Heart left ventricle (tissue), 16 donors: ENCODE measurements at places on chromosomes 4 and X.

DNA sequence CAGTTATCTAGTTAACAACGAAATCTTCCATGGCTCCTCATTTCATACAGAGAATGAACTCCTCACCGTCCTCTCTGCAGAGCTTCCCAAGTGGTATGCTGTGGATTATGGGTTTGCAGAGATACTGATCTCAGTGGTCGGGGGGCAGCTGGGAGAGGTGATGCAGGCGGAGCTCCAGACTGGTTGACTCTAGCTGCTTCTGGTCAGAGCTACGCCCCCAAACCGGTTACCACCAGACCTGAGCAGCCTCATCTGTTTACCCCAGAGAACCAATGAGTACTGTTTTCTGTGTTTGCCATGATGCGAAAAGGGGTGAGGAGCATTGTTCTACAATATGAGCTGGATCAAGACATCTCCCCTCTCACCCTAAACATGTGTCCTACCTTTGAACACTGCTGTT lies 135.7 kb upstream of the PLAC1 start:
- no peak for DNase-seq

DNA sequence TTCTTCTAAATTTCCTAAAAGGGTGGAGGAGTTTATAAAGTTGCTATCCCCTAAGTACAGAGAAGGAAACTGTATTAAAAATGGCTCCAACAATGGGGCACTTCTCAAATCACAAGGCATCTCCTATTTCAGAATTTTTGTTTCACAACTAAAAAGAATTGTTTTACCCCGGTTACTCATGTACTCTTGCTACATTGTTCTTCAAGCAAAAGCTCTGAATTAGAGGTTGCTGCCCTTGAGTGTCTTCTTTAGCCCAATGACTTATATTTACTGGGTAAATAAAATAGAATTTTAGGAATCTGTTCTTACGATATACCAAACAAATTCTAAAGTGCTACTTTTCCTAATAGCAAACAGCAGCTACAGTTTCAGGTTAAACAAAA lies 67.5 kb downstream of the PPEF2 start:
- no peak for DNase-seq

DNA sequence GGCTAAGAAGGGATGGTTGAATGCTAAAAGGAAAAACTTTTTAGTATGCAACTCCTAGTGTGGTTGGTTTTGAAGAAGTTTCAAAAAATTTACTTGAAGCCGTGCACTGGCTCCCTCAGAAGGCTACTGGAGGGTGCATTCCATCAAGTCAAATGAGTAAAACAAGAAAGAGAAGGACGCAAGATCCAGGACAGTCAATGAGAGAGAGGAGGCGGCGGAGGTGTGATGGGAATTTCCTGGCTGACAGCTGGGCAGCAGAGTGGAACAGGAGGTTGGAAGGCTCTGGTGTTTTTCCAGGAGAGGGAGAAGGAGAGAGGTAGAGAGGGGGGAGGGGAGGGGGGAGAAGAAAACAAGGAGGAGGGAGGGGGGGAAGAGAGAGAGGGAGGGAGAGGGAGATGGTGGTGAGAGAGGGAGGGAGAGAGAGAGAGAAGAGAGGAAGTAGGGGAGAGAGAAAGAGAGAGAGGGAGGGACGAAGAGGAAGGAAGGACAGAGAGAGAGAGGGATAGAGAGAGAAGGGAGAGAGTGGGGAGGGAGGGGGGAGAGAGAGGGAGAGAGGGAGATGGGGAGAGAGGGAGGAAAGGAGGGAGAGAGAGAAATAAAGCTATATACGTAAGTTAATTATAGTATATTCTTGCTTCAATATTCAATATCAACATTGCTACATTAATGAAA lies 126.4 kb downstream of the SH3KBP1 start:
- DNase-seq: no peak

DNA sequence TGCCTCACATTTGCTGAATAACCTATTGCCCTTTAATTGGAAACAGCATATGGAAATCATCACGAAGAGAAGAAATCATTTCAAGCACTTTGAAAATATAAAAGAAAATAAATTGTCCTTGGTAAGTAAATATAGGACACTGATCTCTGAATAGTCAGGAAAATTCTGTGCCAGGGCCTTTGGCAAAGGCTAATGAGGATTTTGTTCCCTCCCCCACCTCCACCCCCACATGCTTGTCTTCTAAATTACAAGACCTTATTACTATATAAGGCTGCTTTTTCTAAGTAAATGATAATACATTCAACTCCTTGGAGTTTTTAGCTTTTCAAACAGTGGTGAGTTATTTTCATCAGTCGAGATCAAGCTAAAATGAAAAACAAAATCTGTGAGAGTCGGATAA lies 15.8 kb downstream of the SYNPO2 start:
- DNase-seq: no peak

- no peak for DNase-seq
Observed at GRCh38 chr4:16140879-16141249, 57.0 kb upstream of the PROM1 start.

DNA sequence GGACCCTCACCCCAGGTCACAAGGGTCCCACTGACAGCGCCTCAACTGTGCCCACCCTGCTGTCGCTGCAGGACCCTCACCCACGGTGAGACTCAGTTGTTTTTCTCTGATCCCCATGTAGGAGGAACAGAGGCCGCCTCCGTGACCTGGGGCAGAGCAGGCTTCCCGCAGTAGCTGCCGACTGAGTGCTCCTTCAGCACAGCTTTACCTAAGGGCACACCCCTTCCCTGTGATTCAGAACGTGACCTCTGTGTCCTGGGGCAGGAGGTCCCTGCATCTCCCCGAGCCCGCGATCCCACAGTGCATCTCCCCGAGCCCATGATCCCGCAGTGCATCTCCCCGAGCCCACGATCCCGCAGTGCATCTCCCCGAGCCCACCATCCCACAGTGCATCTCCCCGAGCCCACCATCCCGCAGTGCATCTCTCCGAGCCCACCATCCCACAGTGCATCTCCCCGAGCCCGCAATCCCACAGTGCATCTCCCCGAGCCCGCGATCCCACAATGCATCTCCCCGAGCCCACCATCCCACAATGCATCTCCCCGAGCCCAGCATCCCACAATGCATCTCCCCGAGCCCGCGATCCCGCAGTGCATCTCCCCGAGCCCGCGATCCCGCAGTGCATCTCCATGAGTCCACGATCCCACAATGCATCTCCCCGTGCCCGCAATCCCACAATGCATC lies 23.6 kb downstream of the PPP2R3B start:
- DNase-seq: no peak

GRCh38 chr4:151933122-151933827 lies 172.5 kb upstream of the GATB start:
- peak; percentile 28 for DNase-seq

- DNase-seq: no peak
Observed at GRCh38 chrX:40177117-40177430, 79.3 kb upstream of the BCOR start.

GRCh38 chrX:134864431-134864830 lies 126.4 kb upstream of the SMIM10 start:
- no peak for DNase-seq

GRCh38 chr4:10226756-10227155 lies 110.2 kb upstream of the WDR1 start:
- no peak for DNase-seq

DNA sequence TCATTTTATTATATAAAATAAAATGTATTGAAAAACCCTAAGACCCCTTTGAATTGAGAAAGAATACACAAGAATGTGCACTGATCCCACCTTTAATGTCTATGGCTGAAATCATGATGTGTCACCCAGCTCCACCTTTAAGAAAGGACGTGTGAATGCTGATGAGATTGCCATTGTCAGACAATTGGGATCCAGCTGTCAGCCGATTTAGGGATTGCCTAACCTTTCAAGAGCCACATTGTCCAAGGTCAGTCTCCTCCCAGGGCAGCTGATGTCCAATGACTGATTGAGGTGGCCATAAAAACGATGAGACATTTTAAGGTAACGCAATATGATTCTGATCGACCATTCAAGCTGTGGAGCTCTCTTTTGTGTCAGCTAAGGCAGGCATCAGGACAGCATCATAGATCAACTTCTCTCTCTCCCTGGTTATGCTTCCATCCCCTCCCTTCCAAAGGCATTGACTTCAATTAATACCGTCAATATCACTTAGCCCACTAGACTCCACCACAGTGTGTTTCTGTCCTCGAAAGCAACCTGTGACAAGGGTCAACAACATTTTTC lies 1676.4 kb downstream of the PCDH7 start:
- no peak for DNase-seq

DNA sequence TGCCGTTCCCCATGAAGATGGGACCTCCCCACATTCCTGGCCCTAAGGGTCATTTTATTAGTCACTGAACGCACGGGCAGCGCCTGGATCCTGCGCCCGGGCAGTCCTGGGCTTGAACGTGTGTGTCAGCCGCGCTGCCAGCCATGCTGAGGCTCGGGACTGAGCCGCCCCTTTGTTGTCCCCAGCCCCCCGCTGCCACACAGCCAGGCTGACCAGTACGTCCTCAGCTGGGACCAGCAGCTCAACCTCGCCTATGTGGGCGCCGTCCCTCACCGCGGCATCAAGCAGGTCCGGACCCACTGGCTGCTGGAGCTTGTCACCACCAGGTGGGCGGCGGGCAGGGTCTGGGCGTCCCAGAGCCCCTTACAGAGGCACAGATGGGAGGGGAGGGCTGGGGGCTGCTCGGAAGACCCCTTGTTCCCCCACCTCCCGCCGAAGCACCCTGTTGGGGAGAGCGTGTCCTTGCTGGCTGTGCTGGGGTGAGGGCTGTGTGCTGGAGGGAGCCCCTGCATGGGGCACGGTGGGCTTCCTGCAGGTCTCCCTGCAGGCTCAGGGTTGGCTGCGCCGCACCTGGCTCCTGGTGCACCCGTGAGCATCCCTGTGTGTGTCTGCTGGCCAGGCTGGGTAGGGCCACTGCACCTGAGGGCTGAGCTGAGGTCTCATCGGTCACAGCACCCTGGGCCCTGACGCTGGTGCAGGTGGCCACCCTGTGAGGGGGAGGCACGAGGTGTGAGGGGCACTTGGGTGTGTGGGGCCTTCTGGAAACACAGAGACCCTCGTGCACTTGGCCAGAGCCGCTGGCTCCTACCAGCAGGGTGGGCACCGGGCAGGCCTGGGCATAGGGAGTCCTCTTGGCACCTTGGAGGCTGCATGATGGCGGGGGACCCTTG lies 1.0 kb downstream of the IDUA start:
- peak; percentile 60 for DNase-seq

DNA sequence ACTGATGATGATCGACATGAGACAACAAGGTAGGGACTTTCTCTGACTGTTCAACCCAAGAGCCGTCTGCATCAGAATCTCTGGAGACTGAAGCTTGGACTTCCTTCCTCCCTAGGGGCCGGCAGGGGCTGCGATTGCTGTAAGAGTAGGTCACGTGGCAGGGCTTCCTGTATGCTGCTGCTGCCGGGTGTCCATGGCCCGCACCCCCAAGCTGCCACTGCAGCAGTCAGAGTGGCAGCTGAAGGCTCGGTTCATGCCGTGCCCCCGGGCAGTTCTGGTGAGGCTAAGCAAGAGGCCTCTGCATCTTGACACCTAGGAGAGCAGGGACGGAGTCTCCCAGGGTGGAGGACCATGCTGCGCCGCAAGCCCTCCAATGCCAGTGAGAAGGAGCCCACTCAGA lies at the start of gene SASH3:
SASH3 (plus strand) TSS at position 203 of the 400 bp plus-strand sequence; CDS start at position 352, 149 bp downstream.
- peak; percentile 42 for DNase-seq

GRCh38 chrX:3370656-3371055 lies 24.2 kb upstream of the MXRA5 start:
- DNase-seq: no peak

- no peak for DNase-seq
Observed at GRCh38 chr4:6355052-6355451, 85.4 kb downstream of the WFS1 start.

- no peak for DNase-seq
Observed at GRCh38 chr4:25694466-25694865, 38.8 kb downstream of the SLC34A2 start.

DNA sequence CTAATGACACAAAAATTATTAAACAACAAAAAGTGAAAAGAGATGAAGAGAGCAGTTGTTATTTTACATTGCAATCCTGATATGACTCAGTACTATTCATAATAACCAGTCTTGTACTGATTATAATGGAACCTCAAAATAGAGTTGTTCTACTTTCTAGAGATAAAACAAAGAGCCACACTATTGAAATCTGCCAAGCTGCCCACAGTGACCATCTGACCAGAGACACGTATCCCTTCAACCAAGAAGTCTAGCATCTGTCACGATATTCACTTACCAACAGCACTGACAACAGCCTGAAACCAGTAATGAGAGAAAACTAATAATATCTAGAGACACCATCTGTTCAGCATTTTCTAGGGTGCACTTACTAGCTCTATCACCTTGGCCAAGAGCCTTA lies 466.7 kb downstream of the NKX6-1 start:
- DNase-seq: no peak

DNA sequence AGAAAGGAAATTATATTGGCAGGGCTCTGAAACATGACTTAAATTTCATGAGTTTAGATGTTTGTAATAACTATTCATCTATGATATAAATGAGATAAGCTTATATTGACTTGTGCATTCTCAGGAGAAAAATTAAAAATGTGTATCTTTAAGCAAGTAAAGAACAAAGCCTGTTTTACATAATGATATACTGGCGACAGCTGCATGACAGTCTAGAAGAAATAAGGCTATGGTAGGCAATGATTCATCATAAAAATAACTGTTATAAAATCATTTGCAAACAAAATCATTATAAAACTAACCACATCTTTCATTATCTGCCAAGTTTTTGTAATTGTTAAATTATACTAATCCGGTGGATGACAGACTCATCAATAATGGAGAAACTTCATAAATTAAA lies 188.1 kb downstream of the ADAM29 start:
- DNase-seq: no peak

GRCh38 chrX:119682019-119682989 lies 10.7 kb downstream of the SEPTIN6 start:
- DNase-seq: no peak

GRCh38 chr4:34253239-34253638 lies 1991.1 kb downstream of the ARAP2 start:
- no peak for DNase-seq

DNA sequence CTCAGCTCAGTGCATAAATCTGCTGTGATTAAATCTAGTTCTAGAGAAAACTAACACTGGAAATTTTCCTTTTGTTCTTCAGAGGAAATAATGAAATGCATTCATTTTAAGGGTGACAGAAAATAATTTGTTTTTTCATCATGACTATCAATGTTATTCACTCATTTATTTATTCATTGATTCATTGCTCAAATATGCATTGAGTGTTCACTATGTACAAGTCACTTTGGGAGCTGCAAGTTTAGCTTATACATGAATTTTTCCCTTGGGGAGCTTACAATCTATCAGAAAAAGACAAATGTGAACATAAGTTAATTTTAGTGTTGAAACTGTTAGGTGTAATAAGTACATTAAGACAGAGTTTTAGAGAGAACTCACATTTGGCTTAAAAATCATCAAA lies 897.8 kb downstream of the CENPC start:
- no peak for DNase-seq

DNA sequence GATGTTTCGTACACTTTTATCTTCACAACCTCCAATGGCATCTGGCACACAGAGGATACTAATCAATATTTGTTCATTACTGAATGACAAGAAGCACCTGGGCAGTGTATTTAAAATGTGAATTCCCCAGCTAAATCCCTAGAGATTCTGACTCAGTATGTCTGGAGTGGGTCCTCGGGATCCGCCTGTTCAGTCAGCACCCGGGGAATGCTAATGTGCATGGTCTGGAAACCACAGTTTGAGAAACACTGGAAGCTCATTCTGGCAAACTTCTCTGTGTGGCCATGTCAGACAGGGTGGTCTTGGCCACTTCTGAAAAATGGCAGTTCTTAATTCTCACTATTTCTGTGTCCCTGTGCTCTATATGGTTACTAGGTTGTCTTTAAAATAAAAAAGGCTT lies 138.8 kb upstream of the VCX start:
- no peak for DNase-seq

- DNase-seq: no peak
Observed at GRCh38 chr4:92035666-92036065, 268.1 kb upstream of the GRID2 start.

GRCh38 chr4:168522356-168522755 lies 25.5 kb downstream of the PALLD start:
- DNase-seq: no peak
